ENCODE measurements at places on chromosomes 13 and 19.
A peak's percentile ranks its signal among the peaks of the same experiment; 100 is the strongest.

GRCh38 chr13:79663435-79663834, 182.5 kb downstream of the NDFIP2 start:
- no peak for DNase-seq

- DNase-seq, result peak; percentile 98
Measured at GRCh38 chr13:113493315-113493951, 2.9 kb upstream of the DCUN1D2 start.

DNA sequence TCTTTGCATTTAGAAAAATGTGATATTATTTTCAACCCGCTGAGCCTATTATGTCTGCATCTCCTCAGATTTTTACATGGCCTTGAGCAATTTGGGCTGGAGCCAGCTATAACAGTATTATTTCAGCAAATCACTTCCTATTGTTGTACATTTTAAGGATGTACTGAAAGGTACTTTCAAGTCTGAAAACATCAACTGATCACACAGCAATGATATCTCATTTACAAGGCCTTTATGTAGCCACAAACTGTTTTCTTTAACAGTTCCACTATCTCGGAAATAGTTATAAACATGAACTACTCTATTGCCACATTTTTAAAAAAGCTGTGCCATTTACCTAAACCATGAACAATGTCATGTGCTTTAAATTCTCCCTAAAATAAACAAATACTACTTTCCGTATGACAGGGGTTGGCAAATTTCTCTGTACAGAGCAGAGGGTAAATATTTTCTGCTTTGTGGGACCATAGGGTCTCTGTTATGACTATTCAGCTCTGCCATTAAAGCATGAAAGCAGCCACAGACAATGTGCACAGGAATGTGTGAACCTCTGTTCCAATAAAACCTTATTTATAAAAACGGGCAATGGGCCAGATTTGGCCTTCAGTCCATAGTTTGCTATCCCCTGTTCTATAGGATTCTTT, 560.4 kb downstream of the GPC6 start:
- DNase-seq, result peak; percentile 10

- DNase-seq, result no peak
Measured at GRCh38 chr19:6239871-6240676, 39.7 kb downstream of the MLLT1 start.

DNA sequence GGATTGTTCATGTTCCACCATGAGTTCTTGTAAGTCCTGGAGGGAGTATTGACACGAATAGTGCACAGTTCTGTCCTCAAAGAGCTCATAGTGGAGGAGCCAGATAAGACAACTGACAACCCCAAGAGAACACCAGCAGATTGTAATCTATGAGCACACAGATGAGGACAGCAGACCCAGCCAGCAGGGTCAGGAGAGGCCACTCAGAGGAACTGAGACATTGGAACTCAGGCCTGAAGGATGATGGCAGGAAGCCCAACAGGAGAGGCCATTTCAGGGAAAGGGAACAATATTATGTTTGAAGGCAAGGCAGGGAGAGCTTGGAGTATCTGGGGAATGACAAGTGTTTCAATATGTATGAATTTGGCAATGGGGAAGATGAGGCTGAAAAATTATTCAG, 63.7 kb upstream of the IPO5 start:
- no peak for DNase-seq

DNA sequence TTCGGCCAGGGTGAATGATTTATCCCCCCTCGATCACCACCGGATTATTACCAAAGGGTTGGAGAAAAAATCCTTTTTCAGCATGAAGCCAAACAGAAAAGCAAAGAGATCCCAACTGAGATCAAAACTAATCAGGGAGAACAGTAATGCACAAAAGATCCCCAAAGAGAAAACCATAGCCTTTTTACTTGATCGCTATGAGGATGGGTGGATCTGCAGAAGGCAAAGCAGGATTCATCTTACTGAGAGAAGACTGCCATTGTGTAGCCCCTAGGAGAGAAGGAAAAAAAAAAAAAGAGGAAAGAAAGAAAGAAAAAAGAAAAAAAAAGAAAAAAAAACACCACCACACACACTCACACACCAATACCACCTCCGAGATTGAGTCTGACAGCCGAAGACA, at the start of gene FGF14:
FGF14 (minus strand) TSS at position 283 of the 400 bp plus-strand sequence.
- DNase-seq, result peak; percentile 11

DNA sequence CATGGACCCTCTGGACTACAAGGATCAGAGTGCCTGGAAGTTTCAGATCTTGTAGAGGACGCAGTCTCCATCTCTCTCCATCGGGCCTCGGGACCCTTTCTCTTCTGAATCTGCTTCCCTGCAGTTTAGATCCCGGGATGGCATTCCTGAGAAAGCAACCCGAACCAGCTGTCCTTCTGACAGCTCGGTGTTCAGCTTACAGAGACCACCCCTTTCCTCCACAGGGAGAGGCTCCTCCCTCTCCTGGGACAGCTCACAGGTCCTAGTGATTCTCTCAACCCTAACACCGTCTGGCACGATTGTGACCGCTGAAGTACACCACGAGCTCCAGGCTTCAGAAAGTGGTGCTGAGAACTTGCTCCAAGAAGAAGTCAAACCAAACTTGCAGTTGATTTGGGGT, 18.2 kb downstream of the CRX start:
- DNase-seq, result no peak

- DNase-seq, result no peak
Measured at GRCh38 chr19:4582980-4583842, 23.7 kb upstream of the SEMA6B start.

DNA sequence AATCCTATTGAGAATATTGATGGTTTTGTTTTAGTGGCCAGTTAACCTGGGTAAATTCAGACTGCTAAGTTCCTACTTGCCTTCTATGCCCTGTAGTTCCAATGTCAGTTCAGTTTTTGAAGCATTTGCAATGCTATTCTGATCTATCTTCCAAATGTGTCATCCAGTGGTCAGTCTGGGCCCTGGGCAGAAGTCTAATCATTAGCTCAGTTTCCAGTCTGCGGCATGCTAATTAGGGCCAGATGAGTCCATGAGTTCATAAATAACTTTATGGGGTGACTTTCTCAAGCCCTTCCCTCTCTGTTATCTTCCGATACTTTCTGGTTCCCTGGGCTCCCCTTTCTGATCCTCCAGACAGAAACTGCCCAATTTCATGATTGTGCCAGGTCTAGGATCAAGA, 32.7 kb downstream of the FAM187B start:
- no peak for DNase-seq

- no peak for DNase-seq
Measured at GRCh38 chr13:103067751-103068555, 1.7 kb upstream of the SLC10A2 start.

DNA sequence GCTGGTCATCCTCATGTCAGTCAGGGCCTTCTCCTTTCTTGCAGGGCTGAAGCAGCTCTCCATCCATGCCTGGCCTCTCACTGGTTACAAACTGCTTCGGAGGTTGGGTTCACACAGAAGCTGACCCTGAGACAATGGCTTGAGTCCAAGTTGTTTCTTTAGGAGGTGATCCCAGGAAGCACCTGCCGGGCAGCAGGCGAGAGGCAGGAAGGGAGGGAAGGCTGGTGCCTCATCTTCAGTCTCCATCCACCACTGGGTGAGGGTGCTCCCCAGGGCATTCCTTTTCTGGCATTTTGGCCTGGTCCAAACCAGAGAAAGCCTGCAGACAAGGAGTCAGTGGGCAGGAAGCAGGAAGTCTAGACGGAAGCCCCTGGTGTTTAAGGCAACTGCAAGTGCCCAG, 17.6 kb upstream of the SPATA13 start:
- no peak for DNase-seq

- DNase-seq, result no peak
Measured at GRCh38 chr13:40442231-40442630, 224.2 kb downstream of the FOXO1 start.

DNA sequence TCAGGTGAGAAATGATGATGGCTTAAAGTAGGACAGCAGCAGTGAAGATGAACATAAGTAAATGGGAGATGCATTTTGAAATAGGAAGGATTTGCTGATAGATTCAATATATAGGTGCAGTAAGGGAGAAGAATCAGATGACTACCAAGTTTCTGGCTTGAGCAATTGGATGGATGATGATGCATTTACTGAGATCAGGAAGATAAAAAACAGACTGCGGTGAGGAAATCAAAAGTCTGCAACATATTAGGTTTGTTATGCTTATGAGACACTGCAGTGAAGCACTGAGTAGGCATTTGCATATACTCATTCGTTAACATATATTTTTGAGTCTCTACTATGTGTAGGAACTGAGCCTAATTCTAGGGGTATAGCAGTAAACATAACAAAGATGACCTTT, 184.2 kb downstream of the LACC1 start:
- DNase-seq, result no peak

DNA sequence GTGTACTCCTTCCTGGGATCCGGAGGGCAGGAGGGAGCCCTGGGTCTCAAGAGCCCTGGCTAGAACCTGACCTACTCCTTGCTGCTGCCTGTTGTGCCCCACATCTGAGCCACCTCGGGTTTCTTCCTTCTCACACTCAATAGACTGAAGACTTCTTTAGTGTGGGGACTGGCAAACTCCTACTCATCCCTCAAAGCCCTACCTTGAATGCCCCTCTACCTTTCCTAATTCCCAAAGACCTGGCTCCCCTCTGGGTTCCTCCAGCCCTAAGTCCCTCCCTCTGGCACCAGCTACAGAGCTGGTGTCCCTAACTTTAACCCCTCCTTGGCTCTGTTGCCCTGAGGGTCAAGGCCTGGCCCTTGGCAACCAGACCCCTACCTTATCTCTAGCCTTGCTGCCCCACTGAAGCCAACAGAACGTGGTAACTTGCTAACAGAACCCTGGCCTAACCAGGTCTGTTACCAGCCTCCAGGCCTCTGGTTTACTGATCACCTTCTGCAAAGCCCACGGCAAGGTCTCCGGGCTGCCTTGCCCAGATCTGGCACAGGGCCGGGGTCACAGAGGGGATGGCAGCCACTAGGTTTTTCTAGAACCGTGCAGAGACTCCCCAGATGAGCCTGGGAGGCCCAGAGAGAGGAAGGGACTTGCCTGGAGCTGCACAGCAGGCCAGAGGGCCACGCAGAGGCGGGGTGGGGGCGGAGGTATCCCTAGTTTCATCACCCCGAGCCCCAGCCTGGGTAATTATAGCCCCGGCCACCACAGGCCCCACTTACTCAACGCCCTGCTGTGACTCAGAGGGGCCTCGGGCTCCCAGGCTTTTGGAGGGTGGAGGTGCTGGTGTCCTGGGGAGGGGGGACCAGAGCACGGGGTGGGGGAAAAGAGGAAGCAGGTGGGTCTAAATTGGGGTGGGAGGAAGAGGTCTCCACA, 15.3 kb downstream of the ZBTB7A start:
- DNase-seq, result peak; percentile 55

GRCh38 chr13:29654384-29654783, 58.9 kb upstream of the SLC7A1 start:
- DNase-seq, result no peak

GRCh38 chr13:103356226-103356864, 290.1 kb upstream of the SLC10A2 start:
- no peak for DNase-seq

DNA sequence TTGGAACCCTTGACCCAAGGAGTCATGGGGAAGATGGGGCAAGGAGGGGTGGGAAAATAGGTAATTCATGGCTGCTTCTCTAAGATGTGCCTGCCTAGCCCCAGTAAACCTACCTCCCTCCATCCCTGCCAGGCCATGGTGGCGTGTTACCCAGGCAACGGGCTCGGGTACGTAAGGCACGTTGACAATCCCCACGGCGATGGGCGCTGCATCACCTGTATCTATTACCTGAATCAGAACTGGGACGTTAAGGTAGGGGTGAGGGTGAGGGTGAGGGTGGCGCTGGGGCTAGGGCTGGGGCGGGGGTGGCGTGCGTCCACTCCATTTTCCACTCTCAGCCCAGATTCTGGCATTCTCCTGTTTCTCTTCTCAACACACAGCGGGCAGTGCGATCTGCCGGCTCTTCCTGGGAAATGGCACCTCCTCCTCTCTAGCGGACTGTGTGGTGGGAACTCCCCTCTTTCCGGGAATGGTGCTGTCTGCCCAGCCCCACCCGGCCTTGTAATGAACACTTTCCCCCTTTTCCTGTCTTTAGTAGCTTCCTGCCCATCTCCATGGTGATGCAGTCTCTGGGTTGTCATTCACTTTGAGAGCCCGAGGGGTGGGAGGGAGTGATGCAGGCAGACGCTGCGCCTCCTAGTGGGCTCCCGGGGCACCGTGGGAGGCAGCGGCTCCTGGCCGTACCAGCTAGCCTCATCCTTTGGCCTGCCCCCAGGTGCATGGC, 7.6 kb downstream of the EGLN2 start:
- DNase-seq, result peak; percentile 96

DNA sequence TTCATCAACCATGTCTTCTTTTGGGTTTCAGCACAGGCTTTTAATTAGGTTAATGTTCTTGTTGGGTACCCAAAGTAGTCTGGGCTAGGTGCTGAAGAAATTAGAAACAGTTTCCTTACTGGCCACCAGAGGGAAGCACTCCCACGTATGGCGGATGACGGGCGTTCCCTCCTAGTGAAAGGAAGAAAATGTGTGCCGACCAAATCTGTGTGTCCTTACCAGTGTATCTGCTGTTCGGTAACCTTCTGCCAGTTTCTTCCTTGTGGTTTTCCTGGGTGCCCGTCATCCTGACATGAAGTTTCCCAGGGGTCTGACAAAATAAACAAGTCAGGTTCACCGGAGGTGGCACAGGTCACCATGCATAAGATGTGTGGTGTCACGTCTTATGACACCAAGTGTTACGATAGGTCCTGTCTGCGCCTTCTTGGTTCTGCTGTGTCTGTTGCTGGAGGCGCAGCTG, 6.0 kb upstream of the WDR88 start:
- peak; percentile 75 for DNase-seq

DNA sequence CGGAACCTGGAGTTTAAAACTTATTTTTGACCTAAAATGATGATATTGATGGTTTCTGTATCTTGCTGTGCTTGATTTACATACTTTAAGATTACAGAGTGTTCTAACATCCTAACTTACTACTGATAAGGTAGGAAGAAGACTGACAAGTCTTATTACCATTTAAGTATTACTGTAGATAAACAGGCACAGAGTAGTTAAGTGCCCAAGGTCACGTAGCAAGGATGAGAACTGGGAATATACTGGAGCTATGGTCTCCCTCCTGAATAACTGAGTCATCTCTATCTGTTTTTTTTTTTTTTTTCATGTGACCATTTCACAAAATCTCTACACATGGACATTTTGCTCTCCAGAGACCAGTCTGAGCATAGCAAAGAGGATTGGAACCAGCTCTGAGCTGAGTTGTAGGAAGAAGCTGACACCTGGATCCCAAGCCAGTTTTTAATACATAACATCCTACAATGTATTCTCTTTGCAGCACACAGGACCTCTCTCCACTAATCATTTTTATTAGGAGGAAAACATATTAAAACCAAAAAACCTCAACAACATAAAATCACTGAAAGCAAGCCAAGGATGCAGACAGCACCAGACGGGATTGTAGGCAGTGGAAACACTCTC, 173.5 kb downstream of the DNAJC15 start:
- DNase-seq, result no peak

DNA sequence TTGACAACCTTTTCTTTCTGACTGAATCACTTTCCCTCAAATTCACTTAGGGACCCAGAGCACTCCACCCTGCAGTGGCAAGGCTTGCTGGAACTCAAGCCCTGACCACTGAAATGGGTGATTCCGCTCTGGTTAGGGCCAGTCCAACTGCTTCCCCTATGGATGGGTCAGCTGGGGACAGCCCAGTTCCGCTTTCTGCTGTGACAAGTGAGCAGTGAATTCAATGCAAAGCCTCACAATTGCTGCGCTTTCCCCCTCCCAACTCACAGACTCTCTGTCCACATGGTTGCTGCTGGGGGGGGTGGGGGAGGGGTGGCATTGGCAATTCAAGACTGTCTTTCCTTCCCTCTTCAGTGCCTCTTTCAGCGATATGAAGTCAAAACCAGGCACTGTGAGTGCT, 18.7 kb downstream of the CD70 start:
- no peak for DNase-seq

Measured in fibroblast of lung (primary cell).